ENCODE measurements at places on chromosomes 2 and 18.
A peak's percentile ranks its signal among the peaks of the same experiment; 100 is the strongest.

DNA sequence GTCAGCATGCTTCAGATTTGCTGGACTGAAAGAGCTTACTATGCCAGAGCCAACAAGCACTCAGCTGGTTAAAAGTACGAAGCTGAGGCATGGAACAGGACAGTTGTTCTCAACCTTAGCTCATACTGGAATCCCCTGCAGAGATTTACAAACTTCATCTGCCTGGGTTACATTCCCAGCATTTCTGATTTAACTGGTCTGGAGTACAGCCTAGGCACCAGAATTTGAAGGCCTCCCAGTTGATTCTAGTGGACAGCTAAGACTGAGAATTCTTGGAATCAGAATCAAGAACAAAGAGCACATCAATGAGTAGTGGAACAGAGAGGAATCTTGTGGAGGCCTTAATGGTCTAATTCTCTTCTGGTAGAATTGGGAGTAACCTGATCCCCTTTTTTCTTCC, 298.2 kb upstream of the NXPH2 start:
- no peak for DNase-seq

GRCh38 chr2:156890529-156891148, 366.9 kb upstream of the GALNT5 start:
- peak; percentile 37 for DNase-seq

DNA sequence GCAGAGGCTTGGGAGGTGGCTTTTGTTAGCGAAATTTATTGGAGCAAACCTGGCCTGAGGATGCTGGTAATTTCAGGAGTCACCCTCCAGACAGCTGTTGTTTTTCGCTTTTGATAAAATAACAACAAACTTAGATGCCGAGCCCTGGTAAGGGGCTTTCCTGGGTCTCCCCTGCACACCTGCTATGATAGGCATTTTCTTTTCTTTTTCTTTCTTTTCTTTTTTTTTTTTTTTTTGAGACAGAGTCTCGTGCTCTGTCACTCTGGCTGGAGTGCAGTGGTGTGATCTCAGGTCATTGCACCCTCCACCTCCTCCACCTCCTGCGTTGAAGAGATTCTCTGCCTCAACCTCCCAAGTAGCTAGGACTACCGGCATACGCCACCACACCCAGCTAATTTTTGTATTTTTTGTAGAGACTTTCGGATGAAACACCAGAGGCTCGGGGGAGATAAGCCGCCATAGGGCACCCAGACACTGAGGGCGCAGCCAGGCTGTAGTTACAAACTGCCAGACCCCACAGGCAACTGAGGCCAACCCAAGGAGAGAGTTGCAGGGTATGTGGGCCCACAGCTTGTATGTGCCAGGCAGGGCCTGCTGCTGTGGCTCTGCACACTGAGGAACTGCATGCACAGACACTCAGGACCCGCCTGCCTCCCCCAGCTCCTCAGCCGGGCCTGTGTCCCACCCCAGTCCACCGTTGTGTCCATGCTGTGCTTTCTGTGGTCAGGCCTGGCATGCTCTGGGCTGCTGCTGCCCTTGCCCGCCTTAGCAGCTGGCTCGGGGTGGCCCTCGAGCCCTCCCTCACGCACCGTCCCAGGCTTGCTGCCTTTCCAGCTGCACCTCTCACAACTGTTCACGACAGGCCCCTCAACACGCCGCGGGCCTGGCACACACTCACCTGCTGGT, 3.9 kb downstream of the GYPC start:
- DNase-seq = no peak

- DNase-seq = no peak
Measured at GRCh38 chr2:170425281-170425751, 247.4 kb downstream of the MYO3B start.

GRCh38 chr2:156325688-156326525, 6.6 kb downstream of the NR4A2 start:
- DNase-seq = no peak

DNA sequence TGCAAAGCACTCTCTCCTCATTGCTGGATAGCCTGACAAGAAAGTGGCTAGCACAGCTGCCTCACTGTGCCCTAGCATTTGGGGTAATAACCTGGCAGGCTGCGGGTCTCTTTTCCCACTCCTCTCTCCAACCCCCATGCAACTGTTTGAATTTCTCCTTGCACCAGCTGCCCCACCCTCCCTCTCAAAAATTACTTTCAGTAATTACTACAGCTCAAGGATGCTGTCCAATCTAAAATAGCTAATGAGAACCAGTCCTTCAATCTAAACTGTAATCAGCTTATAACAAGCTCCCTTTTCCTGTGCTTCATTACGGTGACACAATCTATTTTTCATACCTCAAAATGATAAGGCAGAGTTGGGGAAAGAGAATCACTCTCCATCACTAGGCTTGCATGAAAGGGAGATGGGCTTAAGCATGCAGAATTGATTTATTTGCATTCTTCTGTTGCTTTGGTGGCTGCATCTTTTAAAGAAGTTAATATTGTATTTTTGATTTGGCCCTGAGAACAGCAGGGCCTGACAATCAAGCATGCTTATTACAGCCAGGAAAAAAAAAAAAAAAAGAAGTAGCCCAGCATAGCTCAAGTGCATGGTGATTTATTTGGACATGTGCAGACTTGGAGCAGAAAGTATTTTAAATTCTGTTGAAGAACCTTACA, 881.8 kb downstream of the SLC4A3 start:
- peak; percentile 80 for DNase-seq

DNA sequence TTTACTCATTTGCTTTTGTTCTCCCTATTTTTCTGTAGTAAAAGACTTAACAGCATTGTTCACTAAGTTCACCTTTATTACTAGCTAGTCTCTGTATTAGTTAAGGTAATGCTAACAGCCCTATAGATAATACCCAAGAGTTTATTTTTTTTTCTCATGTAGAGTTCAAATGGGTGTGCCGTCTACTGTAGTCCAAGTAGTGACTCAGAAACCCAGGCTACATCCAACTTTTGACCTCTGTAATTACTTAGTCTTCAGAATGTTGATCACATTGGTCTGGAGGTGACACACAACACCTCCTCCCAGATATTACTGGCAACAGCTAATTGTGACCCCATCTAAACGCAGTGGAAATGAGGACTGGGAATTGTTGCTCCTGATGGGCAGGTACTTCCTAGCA, 7.7 kb downstream of the COQ10B start:
- DNase-seq = no peak

GRCh38 chr2:3182848-3183247, 194.8 kb downstream of the EIPR1 start:
- DNase-seq = no peak

GRCh38 chr2:183057333-183057985, 19.2 kb upstream of the NCKAP1 start:
- DNase-seq = no peak

DNA sequence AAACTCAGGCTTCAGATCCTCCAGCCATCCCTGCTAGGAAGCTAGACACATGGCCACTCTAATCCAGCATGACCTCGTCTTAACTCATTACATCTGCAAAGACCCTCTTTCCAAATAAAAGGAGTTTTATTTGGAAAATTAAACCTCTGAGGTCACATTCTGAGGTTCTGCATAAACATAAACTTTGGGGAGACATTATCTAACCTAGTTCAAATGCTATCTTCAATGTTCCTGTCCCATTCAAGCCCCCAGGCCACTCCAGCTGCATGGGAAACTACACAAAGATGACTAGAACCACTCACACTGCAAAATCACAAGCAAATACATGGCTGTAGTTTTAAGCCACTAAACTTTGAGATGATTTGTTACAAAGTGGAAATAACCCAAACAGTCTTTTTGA, 99.0 kb upstream of the RNF152 start:
- no peak for DNase-seq

DNA sequence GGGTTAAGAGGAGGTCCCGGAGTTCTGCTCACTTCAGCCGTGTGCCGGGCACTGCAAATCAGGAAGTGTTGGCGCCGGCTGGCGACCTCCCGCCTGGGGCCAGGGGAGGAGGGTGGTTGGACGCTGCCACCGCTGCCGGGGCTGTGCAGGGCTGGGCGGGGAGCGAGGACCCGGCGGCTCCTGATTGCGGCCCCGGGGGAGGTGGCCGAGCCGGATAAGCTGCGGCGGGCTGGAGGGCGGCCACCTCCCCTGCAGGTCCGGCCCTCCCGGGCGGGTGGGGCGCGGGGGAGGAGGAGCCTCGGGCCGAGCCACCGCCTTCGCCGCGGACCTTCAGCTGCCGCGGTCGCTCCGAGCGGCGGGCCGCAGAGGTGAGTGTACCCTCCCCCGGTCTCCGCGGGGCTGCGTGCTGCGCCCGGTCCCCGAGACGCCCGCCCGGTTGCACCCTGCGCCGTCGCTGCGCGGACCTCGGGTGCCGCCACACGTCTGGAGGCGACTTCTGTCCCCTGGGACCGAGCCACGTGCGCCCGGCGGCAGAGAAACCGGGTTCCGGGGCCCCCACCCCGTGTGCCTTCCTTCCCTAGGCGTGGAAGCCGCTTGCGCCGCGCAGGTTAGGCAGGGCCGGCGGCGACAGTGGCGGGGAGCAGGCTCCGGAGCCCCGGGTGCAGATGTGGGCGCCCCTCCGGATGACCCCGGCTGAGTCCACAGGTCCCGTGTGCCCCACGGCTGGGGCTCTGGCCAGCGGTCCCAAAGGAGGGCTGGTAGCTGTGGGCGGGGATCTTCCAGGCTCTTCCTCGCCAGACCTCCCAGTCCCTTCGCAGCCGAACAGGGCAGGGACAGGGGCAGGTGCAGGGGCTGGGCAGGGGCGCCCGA, at the start of gene STEAP3:
STEAP3 (plus strand) TSS at position 314 of the 870 bp plus-strand sequence. CDS start 7,179 bp downstream, outside the sequence.
- peak; percentile 57 for DNase-seq

- DNase-seq = no peak
Measured at GRCh38 chr2:182496596-182496995, 69.8 kb upstream of the PDE1A start.

DNA sequence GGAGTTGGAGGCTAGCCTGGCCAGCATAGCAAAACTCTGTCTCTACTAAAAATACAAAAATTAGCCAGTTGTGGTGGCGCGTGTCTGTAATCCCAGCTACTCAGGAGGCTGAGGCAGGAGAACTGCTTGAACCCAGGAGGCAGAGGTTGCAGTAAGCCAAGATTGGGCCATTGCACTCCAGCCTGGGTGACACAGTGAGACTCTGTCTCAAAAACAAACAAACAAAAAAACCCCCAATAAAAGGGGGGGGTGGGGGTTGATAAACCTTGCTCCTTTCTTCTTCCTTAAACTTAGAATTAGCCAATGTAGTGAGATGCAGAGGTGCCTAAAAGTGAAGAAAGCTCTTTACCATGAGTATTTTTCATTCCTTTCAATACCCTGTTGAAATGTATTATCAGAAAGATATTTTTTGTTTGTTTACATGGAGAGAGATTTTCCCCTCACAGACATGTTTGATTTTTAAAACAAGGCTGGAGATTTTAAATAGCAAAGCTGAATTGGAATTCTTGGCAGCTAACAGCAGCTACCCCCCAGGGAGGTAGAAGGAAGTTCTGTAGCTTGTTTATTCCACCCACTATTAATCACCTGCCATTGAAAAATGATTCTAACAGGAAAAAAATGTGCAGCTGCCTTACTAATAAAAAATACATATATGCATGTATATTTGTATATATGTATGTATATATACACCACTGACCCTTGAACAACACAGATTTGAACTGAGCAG, 48.6 kb downstream of the GYPC start:
- no peak for DNase-seq

- DNase-seq = no peak
Measured at GRCh38 chr2:80392441-80392840, 87.9 kb upstream of the LRRTM1 start.

DNA sequence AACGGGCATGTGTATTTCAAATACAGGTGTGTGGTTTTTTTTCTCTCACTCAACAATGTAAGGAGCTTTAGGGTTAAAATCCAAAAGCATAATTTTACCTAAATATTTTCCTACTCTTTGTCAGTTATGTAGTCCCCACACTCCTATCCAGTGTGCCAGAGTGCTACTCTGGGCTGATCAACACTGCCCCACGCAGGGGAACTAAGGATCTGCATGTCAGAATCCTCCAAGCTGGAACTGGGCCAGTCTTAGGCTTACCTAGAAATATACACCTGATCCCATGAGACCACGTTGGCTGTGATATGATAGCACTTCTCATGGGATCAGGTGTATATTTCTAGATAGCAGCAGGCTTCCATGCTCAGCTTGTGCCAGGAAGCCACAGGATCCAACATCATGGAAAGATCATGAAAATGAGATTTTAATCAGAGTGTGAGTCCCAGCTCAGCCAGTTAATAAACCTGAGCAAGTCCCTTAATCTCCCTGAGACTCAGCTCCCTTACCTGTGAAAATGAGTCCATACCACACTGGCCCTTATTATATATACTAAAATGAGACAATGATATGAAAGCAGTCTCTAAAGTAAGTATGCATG, 29.7 kb downstream of the CCDC141 start:
- peak; percentile 71 for DNase-seq

All from NCI-H1105 treated with DMSO at 0.1 percent for 48 hours (cell line).